NCI-H1417 (cell line): ENCODE measurements at places on chromosomes 1 and 21.

DNA sequence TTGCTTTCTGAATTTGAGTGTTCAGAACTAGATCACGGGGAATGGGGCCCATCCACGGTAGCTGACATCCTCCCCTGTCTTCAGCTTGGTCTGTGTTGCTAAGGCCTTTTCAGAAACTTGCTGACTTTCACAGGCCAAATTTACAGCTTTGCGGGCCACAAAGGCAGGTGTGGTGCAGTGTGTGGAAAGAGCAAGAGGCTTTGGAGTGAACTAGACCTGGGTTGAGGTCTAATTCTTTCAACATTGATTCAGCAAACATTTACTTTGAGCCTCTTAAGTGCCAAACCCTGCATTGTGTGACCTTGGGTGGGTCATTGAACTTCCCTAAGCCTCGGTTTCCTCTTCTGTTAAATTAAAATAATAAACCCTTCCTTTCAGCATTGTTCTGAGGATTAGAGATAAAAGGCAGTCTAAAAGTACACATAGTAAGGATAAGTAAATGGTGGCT lies 24.3 kb downstream of the STPG1 start:
- DNase-seq = no peak

- no peak for DNase-seq
Measured at GRCh38 chr1:9317072-9317471, 24.4 kb downstream of the SPSB1 start.

DNA sequence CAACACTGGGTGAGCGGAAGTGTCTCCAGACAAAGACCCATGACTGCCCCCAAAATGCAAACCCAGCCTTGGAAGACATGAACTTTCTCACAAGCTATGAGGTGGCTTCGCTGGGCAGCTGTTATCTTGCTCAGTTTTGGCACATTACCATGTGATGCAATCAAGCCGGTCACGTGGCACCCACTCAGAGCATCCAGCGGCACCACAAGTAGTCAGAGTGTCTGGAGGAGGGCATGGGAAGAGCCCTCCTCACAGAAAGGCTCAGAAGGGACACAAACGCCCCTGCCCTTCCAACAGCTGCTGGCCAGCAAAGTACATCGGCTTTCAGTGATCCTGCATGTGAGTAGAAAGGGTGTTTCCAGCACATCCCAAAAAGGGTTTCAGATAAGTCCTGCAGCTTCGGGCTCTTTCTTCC lies 145.5 kb upstream of the IRF2BP2 start:
- peak; percentile 71 for DNase-seq

DNA sequence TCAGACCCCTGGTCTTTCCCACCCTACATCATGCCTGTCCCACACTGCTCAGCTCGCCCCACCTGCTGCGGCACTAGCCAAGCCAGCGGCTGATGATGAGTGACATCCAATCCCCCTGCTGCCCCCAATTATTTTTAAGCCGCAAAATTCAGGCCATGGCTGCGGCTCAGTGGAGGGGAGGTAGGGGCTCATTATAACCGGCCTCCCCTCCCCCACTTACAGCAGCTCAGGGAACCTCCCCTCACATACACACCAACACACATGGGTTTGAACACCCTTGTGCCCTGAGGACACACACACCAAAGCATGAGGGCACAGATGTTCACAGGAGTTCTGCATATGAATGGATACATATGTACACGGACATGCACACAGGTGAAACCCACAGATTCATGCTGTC lies 5.3 kb downstream of the ADGRB2 start:
- DNase-seq = no peak

- DNase-seq = peak; percentile 82
Measured at GRCh38 chr1:45014321-45015028, 2.4 kb downstream of the UROD start.

DNA sequence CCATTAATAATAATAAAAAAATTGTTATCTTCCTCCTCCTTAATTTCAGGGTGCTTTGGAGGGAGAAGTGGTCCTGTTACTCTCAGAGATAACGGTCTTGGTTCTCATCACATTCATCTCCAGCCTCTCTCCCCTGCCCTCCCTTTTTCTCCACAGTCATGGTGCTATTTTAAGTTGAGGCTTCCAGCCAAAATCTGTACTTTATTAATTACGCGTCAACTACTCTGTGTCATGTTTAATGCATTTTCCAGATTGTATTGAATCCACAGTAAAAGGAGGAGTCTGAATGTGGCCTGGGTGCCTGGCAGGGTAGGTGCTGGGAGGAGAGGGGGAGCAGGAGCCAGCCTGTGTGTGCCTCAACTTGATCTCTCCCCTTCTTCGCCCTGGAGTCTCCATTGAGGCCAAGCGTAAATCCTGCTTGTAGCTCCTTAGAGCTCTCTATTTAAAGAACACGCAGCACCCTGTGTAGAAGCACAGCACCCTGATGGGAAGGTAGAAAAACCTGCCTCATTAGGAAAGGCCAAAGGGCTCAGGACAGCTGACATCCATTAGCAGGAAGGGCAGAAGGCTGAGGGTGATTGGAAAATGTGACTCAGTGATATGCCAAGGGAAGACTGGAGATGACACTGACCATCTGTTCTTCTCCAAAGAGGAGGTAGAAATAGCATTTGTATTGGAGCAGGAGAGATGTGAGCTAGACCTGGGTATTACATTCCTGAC lies 82.4 kb downstream of the PLXNA2 start:
- no peak for DNase-seq

DNA sequence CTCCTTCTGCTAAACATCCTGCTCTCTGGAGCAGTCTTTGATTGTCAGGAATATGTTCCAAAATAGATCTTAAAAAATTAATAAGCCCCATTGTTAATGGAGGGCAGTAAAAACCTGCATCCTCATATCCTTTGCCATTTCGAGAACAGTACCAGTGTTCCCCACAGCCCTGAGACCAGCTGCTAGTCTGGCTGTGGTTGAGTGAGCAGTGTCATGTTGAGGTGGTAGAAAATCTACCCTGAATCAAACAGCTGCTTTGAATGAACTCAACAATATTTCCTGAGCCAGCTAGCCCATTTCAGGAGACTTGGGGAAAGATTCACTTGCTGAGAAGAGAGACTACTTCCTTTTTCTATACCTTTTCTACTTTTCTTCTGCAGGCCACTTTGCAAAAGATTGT lies 24.4 kb downstream of the FABP3 start:
- DNase-seq = no peak

DNA sequence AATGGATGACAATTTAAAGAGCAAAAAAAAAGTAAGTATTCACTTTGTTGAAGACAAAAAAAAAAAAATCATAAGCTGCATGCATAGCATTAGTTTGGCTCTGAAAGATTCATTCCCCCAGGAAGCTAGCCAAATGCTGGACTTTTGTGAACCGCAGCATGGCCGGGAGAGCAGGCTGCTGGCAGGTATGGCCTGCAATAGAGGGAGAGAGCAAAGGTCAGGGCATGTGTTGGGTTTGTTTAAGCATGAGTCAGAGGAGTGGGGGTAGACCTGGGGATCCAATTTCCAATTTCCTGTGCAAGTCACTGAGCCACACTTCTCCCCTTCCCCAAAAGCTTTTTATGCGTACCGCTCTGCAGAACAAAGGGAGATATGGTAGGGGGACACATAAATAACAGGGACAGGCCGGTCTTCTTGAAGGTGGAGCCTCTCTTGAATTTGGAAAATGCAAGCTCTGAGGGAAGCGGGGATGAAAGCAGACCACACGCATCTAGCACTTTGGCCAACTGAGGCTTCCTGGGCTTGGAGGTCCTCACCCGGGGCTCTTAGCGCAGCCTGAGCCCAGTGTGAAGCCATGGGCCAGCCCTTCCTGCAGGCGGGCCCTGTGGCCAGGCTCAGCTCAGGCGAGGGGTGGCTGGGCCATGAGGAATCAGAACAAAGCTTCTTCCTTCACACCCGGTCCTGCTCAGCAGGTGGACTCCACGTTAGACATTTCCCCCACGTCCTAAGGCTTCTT lies 171.1 kb downstream of the TOMM20 start:
- no peak for DNase-seq

- no peak for DNase-seq
Measured at GRCh38 chr1:18646091-18646785, 15.6 kb downstream of the PAX7 start.

- no peak for DNase-seq
Measured at GRCh38 chr21:44965251-44966022, 25.6 kb downstream of the SLX9 start.

GRCh38 chr1:31981972-31982371 lies 31.7 kb upstream of the KHDRBS1 start:
- DNase-seq = peak; percentile 58

DNA sequence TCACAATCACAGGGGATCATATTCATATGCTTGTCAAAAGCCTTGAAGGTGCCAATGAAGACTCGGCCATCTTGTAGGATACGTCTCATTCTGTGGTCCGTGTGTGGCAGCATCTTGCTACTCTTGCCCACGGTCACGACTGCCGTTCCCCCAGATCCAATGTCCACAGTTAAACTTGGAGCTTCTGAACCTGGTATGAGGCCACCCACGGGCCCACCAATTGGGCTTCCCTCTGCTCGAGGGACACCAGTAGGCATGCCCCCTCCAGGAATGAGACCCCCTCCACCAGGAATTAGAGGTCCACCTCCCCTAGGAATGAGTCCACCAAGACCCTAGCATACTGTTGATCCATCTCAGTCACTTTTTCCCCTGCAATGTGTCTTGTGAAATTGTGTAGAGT lies 39.6 kb downstream of the MORN1 start:
- DNase-seq = no peak

DNA sequence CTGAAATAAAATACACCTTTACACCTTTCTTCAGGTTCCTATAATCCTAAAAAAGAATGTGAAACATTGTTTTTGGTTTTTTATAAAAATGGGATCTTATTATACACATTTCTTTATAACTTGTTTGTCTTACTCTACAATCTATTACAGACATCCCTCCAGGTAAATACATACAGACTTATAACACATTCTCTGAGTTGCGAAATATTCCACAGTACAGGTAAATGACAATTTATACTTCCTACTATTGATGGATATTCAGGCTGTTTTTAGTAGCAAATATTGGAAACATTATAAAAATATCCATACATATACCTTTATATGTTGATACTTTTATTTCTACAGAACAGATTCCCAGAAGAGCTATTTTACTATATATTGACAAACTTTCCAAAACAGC lies 20.3 kb downstream of the PIK3R3 start:
- DNase-seq = no peak

GRCh38 chr1:156074661-156075060 lies 7.6 kb downstream of the MEX3A start:
- no peak for DNase-seq
